H1 (cell line): ENCODE measurements at places on chromosomes 11 and 22. TPM values are rescaled to one million over a fixed set of nuclear protein-coding genes. Genes with fewer than 3 reads are reported as not detected.

DNA sequence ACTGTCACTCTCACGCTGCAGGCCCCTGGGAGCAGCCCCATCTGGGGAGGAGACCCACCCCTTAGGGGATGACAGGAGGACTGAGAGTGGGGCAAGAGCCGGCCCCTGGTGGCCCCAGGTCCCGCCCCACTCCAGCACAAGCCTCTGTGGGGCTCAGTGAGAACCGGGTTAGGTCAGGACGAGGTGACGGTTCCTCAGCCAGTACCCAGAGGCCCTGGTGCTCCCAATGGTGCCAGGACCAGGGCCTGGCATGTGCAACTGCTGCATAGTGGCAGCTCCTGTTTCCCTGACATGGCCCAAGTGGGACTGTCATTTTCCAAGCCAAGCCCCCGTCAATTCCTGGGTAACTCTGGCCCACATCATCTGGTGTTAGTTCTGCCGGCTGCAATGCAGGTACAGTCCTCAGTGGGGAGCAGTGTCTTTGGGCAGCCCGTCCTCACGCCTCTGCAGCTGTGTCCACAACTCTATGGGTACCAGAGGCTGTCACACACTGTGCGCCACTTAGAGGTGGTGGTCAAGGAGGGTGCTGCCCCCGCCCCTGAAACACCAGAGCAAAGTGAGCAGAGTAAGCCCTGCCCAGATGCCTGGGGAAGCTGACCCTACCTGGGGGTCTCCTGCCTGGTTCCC, 15.9 kb downstream of the CHID1 start:
- peaks cover 13% of the 10 kb centered on the region for H3K36me3 ChIP-seq
- H3K4me1 ChIP-seq = no peaks in the 10 kb centered on the region
- no peak overlapping the region for H3K4me3 ChIP-seq
- no peaks in the 10 kb centered on the region for H3K27me3 ChIP-seq
- DNase-seq = no peak

GAL gene
- 233 and 234 TPM in 2 replicates for total RNA-seq

DNA sequence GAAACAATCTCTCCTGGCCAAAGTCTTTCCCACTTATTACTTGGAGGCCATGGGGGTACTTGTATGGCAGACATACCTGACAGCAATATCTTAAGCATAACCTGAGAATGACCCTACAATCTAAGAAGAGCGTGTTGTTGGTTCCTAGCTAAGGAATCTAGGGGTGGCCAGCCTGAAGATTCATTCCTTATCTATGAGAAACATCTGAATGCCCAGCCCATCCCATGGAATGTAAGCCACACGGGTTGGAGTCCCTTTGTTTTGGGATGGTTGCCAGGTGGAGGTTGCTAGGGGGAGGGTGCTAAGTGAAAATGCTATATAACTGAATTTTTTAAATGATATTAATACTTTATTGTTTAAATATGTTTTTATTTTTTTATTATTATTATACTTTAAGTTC, 725.0 kb downstream of the ETS1 start:
- H3K4me3 ChIP-seq = no peak overlapping the region
- no peak overlapping the region for H3K27ac ChIP-seq
- no peaks in the 10 kb centered on the region for H3K36me3 ChIP-seq
- no peaks in the 10 kb centered on the region for H3K4me1 ChIP-seq
- DNase-seq = no peak
- no peaks in the 10 kb centered on the region for H3K27me3 ChIP-seq

GRCh38 chr11:128039140-128040021, 548.0 kb downstream of the ETS1 start:
- H3K36me3 ChIP-seq = no peaks in the 10 kb centered on the region
- H3K27ac ChIP-seq = no peak overlapping the region
- DNase-seq = no peak
- no peaks in the 10 kb centered on the region for H3K27me3 ChIP-seq

MUC2 gene
- total RNA-seq = not detected in 2 replicates

- no peaks in the 10 kb centered on the region for H3K36me3 ChIP-seq
- no peaks in the 10 kb centered on the region for H3K4me1 ChIP-seq
- H3K4me3 ChIP-seq = no peak overlapping the region
These were observed 33.7 kb downstream of the C11orf71 start for GRCh38 chr11:114366331-114367243.

- H3K27me3 ChIP-seq = no peaks in the 10 kb centered on the region
- no peaks in the 10 kb centered on the region for H3K36me3 ChIP-seq
- no peak overlapping the region for H3K4me3 ChIP-seq
These were observed 204.9 kb downstream of the CEP164 start for GRCh38 chr11:117532568-117532967.

DNA sequence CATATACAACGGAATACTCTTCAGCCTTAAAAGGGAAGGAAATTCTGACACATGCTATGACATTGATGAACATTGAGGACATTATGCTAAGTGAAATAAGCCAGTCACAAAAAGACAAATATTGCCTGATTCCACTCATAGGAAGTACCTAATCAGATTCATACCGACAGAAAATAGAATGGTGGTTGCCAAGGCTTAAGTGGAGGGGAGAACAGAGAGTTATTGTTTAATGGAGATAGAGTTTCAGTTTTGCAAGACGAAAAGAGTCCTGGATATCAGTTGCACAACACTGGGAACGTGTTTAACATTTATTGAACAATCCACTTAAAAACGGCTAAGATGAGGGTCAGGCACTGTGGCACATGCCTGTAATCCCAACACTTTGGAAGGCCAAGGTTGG, 45.6 kb upstream of the HIPK3 start:
- H3K4me3 ChIP-seq = no peak overlapping the region
- DNase-seq = no peak
- H3K36me3 ChIP-seq = no peaks in the 10 kb centered on the region
- no peaks in the 10 kb centered on the region for H3K4me1 ChIP-seq
- no peaks in the 10 kb centered on the region for H3K27me3 ChIP-seq
- no peak overlapping the region for H3K27ac ChIP-seq

DNA sequence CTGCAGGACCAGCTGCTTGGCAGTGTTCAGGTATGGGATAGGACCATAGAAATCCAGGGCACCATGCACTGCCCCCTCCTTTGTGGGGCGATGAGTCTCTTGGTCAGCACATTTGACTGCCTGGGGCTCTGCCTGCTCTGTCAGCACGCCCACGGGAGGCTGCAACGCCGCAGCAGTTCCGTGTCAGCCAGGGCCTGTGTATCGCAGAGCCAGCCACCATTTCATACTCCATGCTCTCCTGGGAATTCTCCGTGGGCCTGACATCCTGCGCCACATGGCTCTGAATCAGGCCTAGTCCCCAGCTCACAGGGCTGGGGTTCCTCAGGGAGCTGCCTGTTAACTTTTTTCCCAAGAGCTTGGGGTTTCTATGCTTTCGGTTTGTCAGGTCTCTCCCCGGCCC, 16.9 kb upstream of the RELT start:
- no peak overlapping the region for H3K27ac ChIP-seq
- no peak overlapping the region for H3K4me3 ChIP-seq
- no peaks in the 10 kb centered on the region for H3K36me3 ChIP-seq
- no peaks in the 10 kb centered on the region; the same call in 1 of the 2 replicates for H3K4me1 ChIP-seq
- DNase-seq = no peak
- peaks cover 4% of the 10 kb centered on the region; the same call in 1 of the 2 replicates for H3K27me3 ChIP-seq

POTEH gene
- total RNA-seq = not detected in 2 replicates

RBMXL2 gene
- not detected in 2 replicates for total RNA-seq

DNA sequence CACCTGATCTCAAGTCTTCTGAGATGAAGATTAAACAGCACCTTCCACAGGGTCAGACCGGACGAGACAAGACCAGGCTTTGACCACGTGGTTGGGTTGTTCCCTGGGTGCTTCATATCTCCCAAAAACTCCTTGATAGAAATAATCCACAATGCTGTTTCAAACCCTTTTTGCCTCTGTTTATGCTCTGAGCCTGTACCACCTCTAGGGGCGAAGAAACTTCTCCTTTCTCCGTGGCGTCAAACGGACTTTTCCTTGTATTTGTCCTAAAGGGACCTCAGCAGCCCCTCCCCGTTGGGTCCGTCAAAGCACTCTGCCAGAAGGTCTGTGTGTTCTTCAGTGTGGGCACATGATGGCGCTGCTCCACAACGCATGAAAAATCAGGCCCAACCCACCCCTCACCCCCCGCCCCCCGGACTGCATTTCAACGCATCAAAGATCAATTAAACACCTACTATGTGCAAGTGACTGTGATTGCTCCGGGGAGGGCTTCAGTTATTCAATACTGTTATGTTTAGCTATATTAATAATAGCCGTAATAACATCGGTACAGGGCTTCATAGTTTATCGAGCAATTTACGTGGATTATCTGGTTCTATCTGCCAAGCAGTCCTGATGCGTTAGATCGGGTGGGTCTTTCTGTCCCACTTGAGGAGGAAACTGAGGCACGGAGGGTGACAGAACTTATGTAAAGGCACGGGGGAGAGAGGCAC, 17.3 kb upstream of the EIF3D start:
- no peak overlapping the region; the same call in 1 of the 2 replicates for H3K4me3 ChIP-seq
- no peak overlapping the region for H3K27ac ChIP-seq
- H3K4me1 ChIP-seq = no peaks in the 10 kb centered on the region
- no peaks in the 10 kb centered on the region; the same call in 1 of the 2 replicates for H3K27me3 ChIP-seq
- no peaks in the 10 kb centered on the region for H3K36me3 ChIP-seq
- peak; percentile 65 for DNase-seq

GRCh38 chr22:38461057-38461413, 6.0 kb upstream of the KCNJ4 start:
- H3K4me3 ChIP-seq = peak overlapping the region; percentile 19; the same call in 1 of the 2 replicates
- H3K27ac ChIP-seq = no peak overlapping the region
- peaks cover 38% of the 10 kb centered on the region for H3K27me3 ChIP-seq
- no peak for DNase-seq

DNA sequence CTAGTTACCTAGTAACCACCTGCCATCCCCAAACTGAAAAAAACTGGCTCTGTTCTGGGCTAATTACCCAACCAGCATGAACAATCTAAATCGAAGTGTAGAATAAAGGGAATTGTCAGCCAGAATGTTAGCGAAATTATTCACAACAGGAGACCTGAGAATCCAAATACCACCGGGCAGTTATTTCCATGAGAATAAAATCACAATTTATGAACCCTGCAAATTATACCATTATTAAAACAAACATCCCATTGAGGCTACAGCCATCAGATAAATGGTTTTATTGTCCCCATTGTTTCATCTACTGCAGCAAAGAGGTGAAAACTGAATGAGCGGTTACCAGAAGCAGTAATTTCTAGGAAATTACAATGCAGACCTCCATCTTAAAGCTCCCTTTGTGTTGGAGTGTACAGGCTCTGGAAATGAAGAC, 21.7 kb downstream of the FAM168A start:
- H3K36me3 ChIP-seq = no peaks in the 10 kb centered on the region
- no peak overlapping the region for H3K27ac ChIP-seq
- no peaks in the 10 kb centered on the region for H3K27me3 ChIP-seq
- H3K4me1 ChIP-seq = no peaks in the 10 kb centered on the region; the same call in none of the 2 replicates

DNA sequence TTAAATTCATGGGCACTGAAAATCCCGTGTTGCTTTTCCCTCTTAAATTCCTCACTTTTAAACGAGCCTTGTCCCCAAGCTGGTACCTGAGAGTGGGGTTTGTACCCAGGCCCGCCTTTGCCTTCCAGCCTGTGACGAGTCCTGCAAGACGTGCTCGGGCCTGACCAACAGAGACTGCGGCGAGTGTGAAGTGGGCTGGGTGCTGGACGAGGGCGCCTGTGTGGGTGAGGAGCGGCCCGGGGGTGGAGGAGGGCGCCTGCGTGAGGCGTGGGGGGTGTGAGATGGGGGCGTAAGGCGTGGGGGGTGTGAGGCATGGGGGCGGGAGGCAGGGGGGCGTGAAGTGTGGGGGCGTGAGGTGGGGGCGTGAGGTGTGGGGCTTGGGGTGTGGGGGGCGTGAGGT, 4.0 kb downstream of the CRELD2 start:
- H3K27ac ChIP-seq = no peak overlapping the region
- DNase-seq = no peak
- H3K27me3 ChIP-seq = no peaks in the 10 kb centered on the region

GRCh38 chr11:17431139-17431538, 42.7 kb upstream of the KCNJ11 start:
- no peak for DNase-seq
- no peaks in the 10 kb centered on the region for H3K4me1 ChIP-seq
- H3K4me3 ChIP-seq = no peak overlapping the region

TXN2 gene
- 47.5 and 53.8 TPM in 2 replicates for total RNA-seq

TMEM25 gene
- 13.7 and 18.3 TPM in 2 replicates for total RNA-seq

DNA sequence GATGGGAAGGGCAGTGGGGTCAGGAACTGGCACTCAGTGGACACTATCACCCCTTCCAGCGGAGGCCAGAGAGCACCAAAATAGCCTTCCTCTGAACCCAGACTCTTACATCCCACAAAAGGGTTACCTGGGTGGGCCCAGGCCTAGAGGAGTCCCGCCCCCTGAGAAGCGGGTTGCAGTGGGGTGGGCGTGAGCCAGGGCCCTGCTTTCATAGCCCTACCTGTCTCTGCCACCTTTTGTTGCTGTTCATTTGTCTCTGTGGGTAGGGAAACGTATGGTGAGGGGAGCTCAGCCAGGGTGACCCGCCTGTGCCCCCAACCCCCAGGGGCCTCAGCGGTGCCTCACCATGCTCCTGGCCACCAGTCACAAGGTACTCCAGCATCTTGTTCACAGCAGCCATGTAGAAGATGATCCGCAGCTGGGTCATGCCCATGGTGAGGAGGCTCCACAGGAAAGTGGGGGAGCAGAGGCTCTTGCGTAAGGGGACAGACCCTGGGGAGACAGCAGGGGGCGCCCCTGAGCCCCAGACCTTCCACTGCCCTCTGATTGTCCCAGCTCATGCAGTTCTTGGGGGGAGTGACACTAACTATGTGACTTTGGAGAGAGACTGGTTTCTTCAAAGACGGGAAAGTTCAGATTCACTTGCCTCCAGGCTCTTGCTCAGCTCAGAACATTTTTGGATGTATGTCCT, 24.0 kb downstream of the SLC43A1 start:
- H3K27ac ChIP-seq = 0 out of 2 replicates have a peak overlapping the region, but pooled peaks have one; percentile 20
- no peaks in the 10 kb centered on the region for H3K27me3 ChIP-seq
- DNase-seq = no peak

GRCh38 chr11:76588455-76589325, 81.9 kb downstream of the LRRC32 start:
- DNase-seq = no peak
- no peak overlapping the region for H3K27ac ChIP-seq
- no peaks in the 10 kb centered on the region for H3K36me3 ChIP-seq
- no peak overlapping the region for H3K4me3 ChIP-seq
- H3K27me3 ChIP-seq = no peaks in the 10 kb centered on the region

DNA sequence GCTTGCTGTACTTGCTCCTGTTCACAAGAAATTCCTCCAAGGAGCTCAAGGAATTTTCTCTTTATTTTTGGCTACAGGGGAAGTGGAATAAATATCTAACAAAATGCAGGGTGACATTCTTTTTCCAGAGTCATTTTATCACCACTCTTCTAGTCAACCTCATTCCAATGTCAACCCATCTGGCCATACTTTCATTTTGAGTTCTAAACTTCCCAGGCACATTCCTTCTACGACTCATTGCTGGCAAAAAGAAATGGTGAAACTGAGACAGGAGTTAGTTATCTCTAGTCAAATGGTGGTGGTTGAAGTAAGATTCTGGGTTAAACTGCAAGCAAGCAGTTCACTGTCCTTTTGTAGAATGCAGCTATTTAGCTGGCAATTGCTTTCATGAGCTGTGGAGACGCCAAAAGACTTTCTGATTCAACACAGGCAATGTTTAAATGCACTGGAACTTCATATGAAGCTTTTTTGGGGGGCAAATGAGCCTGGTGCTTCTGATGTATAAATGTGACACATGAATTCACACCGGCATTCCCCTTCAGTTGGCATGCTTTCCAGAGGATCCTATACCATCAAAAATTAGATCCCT, 304.6 kb downstream of the CADM1 start:
- no peaks in the 10 kb centered on the region for H3K36me3 ChIP-seq
- no peaks in the 10 kb centered on the region for H3K27me3 ChIP-seq
- H3K4me1 ChIP-seq = no peaks in the 10 kb centered on the region; the same call in 1 of the 2 replicates
- H3K4me3 ChIP-seq = no peak overlapping the region

GRCh38 chr22:38798496-38798895, 4.6 kb upstream of the DNAL4 start:
- H3K4me1 ChIP-seq = peaks cover 3% of the 10 kb centered on the region; the same call in 1 of the 2 replicates
- H3K4me3 ChIP-seq = no peak overlapping the region
- H3K27ac ChIP-seq = no peak overlapping the region
- peaks cover 2% of the 10 kb centered on the region for H3K27me3 ChIP-seq
- H3K36me3 ChIP-seq = no peaks in the 10 kb centered on the region

CEND1 gene
- 5.0 and 5.7 TPM in 2 replicates for total RNA-seq
